ENCODE measurements at places on chromosomes 6 and 20.

DNA sequence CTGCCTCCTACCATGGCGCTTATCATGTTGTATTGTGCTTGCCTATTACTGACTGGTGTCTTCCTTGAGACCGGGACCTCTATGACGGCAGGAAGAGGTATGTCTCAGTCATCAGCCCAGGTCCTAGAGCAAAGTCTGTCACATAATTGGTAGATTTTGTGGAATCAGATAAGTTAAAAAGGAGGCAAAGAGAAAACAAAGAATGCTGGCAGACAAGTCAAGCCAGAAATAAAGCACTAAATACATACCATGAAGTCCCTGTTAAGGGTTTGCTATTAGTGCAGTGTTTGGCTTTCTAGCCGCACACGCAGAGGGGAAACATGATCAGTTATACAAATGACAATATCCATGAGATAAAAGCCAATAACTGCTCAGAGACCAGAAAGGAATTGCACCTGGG lies 6.0 kb downstream of the TOMM34 start:
- no peak for DNase-seq

- DNase-seq: no peak
These were observed 17.0 kb downstream of the SLC2A4RG start for GRCh38 chr20:63756648-63756991.

DNA sequence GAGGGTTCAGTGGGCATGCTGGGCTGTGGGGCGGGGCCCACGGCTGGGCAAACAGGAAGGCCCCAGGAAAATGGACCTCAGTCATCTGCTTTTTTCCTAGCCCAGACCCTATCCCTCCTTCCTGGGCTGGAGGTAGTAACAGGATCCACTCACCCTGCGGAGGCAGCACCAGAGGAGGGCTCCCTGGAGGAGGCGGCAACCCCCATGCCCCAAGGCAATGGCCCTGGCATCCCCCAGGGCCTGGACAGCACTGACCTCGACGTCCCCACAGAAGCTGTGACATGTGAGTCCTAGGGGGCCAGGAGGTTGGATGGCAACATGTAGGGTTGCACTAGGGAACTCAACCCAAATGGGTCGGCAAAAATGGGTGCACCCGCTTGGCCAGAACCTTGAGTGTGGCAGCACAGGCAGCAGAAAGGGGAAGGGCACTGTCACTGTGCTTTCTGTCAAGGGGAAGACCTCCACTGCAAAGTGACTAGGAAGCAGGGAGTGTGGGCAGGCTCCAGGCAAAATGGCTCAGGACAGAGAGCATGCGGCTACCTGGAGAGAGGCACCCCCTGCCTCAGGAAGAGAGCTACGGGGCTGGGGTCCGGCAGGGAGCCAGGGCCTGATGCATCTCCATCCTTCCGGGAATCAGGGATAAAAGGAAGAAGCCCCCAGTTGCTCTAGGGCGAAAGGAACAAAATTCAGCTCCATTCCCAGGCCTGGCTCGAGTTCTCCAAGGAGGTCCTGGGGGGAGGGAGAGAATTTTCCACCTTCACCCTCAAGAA lies 7.9 kb downstream of the MDFI start:
- no peak for DNase-seq

GRCh38 chr6:56890683-56891429 lies 64.1 kb upstream of the BEND6 start:
- DNase-seq: no peak

- no peak for DNase-seq
These were observed 135.5 kb downstream of the LY86 start for GRCh38 chr6:6723921-6724538.
